ENCODE measurements at places on chromosomes 4 and X.

DNA sequence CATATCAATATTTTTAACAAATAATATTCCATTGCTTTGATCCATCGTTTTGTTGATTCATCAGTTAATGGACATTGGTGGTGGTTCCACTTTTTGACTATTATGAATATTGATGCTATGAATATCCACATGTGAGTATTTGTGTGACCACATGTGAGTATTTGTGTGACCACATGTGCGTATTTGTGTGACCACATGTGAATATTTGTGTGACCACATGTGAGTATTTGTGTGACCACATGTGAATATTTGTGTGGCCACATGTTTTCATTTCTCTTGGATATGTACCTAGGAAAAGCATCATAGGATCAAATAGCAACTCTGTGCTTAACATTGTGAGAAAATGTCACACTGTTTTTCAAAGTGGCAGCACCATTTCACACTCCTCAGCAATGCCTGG, 433.6 kb upstream of the FRG1 start:
- DNase-seq, result no peak

GRCh38 chrX:103378990-103379389, 2.7 kb downstream of the BEX3 start:
- DNase-seq, result no peak

DNA sequence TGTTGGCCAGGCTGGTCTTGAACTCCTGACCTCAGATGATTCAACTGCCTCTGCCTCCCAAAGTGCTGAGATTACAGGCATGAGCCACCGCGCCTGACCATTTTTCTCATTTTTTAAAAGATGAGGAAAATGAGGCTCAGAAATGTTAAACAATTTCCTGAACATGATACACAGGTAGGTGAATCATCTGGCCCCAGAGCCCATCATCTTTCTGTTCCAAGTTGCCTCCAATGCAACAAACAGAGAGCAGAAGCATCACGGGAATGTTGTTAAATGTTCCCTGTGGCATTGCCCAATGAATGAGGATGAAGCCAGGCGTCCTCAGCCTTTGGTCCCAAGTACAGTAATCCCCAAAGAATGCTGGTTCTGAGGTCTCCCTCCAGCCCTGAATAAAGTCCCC, 31.3 kb upstream of the ANXA5 start:
- DNase-seq, result no peak

DNA sequence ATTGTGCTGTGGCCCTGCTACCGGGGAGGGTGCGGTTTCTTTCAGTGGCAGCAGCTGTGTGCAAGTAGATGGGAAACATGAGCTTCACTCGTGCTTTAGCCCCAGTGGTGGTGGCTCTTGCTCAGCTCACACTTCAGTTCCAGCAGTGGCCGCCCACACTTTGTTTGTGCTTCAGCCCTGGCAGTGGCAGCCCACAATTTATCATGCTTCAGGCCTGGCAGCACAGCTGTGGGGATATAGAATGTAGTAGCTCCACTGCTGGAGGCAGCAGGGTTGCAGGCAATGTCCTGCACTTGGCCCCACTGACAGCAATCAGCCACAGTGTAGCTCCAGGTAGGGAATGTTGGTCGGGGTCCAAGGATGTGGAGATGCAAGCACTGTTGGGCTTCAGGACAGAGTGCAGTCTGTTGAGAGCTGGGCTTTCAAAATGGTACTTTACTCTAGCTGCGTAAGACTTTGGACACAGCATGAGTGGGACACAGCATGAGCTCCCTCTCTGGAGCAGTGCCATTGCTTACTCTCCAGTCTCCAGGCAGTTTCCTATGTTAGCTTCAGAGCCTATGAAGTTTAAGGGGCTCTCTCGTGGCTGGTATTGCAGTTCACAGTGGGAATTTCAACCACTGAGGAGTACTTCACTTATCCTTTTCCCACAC, 413.1 kb downstream of the PDGFC start:
- no peak for DNase-seq

- DNase-seq, result no peak
Observed at GRCh38 chr4:72313121-72313520, 255.9 kb downstream of the ADAMTS3 start.

DNA sequence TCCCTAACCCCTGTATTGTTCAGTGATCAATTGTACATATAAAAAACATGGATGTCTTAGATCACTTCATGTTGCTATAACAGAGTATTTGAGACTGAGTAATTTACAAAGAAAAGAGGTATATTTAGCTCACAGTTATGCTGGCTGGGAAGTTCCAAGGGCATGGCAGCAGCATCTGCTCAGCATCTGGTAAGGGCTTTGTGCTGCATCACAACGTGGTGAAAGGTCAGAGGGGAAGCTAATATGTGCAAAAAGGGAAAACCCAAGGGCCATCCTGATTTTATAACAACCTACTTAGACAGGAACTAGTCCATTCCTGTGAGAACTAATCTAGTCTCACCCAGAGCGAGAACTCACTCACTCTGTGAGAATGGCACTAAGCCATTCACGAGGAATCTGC, 128.2 kb upstream of the OTUD4 start:
- DNase-seq, result no peak

DNA sequence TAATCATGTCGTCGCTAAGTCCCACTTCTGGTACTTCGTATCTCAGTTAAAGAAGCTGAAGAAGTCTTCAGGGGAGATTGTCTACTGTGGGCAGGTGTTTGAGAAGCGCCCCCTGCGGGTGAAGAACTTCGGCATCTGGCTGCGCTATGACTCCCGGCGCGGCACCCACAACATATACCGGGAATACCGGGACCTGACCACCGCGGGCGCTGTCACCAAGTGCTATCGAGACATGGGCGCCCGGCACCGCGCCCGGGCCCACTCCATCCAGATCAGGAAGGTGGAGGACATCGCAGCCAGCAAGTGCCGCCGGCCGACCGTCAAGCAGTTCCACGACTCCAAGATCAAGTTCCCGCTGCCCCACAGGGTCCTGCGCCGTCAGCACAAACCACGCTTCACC, 11.3 kb downstream of the PNCK start:
- no peak for DNase-seq

- no peak for DNase-seq
Observed at GRCh38 chr4:105887508-105887907, 7.8 kb upstream of the NPNT start.

- no peak for DNase-seq
Observed at GRCh38 chr4:39308611-39309010, 57.6 kb downstream of the RFC1 start.

Measured in activated CD8-positive, alpha-beta memory T cell treated with anti-CD3 and anti-CD28 coated beads for 4 hours (primary cell).